Cortex of kidney (tissue), 1 donor: ENCODE measurements at places on chromosomes 2 and 18.

GRCh38 chr2:205984381-205984780 lies 101.6 kb downstream of the INO80D start:
- no peak for DNase-seq

- DNase-seq, result no peak
Measured at GRCh38 chr2:170965446-170966225, 36.6 kb downstream of the GORASP2 start.

DNA sequence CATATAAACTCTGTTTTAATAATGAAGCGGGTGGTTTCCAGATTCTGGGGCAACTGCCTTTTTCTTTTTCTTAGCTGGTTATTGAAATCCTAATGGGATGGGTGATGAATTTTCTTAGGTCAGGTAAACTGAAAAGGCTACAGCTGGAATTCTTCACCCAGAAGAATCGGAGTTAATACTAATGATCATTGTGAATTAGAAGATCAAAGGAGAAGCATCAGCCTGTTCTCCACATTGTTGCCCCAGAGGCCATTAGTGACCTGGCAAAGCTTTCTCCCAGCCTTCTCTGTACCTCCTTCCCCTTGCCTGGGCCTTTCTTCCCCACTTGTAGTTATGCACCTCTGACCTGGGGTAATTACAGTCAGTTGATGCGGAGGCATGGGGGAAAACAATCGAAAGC lies 82.8 kb downstream of the MEIS1 start:
- DNase-seq, result no peak

- DNase-seq, result no peak
Measured at GRCh38 chr2:36993841-36994620, 27.7 kb upstream of the STRN start.

DNA sequence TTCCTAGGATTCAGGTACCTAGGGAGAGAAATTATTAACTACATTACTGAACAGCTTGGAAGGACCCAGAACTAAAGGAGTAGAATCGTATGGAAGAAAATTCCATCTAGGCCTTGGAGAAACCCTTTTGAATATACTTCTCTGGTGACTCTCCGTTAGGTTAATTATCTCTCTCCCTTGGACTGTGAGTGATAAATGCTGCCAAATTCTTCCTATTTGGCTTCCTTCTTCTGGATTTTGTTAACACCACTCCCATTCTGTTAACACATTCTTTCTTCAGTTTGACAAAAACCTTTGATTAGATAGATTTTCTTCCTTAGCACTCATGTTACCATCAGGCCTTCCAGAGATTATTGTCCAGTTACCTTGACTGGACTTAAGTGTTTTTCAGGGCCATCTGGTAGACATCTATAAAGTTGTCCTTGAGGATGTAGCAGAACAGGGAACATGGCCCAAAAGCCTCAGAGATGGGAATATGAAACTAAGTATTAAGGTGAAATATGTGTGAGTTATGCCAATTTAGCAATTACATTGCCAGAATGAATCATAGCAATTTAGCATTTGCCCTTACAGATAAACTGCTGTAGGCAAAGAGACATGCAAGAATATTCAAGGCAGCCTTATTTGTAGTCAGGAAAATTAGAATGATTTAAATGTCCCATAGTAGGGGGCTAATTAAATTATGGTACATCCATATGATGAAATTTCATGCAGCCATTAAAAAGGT lies 6.7 kb downstream of the CYP27A1 start:
- no peak for DNase-seq

GRCh38 chr2:240225131-240225530 lies 84.7 kb upstream of the OTOS start:
- no peak for DNase-seq
